ENCODE measurements at places on chromosomes 1 and 21.
A peak's percentile ranks its signal among the peaks of the same experiment; 100 is the strongest.

DNA sequence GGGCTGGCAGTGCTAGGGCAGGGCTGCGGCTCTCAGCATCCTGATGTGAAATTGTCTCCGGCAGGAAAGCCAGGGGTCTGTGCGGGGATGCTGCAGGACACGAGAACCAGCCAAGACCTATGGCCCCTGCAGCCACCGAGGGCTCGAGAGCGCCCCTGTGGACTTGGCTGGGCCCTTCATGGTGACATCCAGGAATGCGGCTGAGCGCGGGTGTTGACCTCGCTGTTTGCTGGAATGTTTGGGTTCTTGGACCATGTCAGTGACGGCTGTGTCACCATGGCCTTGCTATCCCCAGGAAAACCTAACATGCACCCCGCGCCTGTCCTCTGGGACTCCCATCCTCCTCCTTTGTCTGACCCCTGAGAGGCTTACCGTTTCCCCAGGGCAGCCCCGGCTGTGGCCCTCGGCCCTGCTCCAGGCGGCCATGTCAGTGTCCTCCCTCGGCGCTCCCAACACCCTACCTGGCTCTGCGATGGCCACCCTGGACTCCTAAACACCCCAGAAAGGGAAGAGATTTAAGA lies 14.3 kb upstream of the C1orf174 start:
- no peak for DNase-seq

- no peak for DNase-seq
Measured at GRCh38 chr1:11925938-11926292, 312 bp downstream of the KIAA2013 start.

DNA sequence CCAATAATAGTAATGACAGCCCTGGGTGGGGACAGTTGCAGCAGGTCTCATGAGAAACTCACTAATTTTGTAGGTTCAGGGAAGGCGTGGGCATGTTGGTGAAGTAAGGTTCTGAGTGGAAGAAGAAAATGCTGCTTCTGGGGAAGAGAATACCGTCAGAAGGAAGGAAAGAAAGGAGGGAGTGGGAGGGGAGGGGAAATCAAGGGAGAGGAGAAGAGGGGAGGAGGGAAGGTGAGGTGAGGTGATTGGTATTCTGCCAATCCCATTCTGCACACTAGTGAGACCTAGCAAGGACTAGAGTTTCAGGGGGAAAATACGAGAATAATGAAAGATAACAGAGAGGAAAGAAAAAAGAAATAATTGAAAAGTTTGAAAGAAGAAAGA lies 32.4 kb upstream of the MGST3 start:
- no peak for DNase-seq

- no peak for DNase-seq
Measured at GRCh38 chr1:214074477-214074876, 86.7 kb downstream of the PROX1 start.

- DNase-seq = peak; percentile 73
Measured at GRCh38 chr1:85307987-85308832, 31.8 kb upstream of the BCL10 start.

- no peak for DNase-seq
Measured at GRCh38 chr1:209323743-209324142, 259.8 kb upstream of the CAMK1G start.

GRCh38 chr1:7587108-7587772 lies 183.9 kb upstream of the VAMP3 start:
- no peak for DNase-seq

GRCh38 chr21:38159355-38159754 lies 97.4 kb upstream of the KCNJ15 start:
- peak; percentile 61 for DNase-seq
